ENCODE measurements at places on chromosomes 12 and 14.

DNA sequence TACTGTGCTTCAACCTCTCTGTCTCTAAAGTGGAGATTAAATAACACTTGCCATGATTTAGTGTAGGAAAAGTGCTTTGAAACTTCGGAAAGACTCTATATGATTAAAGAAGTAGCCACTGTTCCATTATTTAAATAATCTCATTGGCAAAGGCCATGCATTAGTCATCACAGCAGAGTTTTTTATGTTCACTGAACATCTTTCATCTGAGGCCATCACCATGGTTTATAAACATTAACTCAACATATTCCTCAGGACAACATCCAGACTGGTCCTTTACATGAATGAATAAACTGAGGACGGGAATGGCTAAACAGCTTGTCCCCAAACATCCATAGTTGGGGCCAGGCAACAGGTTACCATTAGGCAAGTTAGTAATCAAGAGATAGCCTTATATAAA lies 124.6 kb upstream of the FRMD6 start:
- no peak for DNase-seq

DNA sequence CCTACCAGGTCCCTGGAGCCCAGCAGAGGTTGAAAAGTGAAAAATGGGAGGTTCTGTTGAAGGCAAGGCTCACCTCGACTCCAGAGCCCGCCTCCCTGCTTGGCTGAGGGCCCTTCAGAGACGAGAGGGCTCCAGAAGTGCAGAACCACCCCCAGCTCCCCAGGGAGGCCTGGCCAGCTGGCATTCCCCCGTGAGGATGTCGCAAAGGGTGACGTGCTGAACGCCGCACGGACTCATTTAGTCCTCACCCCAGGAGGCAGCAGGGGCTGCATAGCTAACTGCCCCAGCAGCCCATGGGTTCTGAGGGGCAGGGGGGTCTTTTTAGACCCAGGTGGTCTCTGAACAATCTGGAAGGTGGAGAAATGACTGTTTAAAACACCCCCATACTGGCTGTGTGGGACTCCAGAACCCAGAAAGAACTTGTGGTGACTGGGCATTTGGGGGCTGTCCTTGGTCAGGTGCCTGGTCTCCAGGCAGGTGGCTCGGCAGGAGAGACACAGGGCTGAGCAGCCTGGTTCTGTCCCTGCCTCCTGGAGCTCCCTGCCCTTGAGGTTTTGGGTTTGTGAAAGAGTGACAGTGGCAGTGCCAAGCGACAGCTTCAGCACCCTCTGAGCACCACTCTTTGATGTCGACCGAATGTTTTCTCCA lies 32.0 kb downstream of the ANAPC7 start:
- no peak for DNase-seq

- no peak for DNase-seq
Observed at GRCh38 chr14:86084097-86084496, 554.2 kb downstream of the FLRT2 start.

GRCh38 chr12:62724947-62725451 lies 210.0 kb downstream of the PPM1H start:
- no peak for DNase-seq

DNA sequence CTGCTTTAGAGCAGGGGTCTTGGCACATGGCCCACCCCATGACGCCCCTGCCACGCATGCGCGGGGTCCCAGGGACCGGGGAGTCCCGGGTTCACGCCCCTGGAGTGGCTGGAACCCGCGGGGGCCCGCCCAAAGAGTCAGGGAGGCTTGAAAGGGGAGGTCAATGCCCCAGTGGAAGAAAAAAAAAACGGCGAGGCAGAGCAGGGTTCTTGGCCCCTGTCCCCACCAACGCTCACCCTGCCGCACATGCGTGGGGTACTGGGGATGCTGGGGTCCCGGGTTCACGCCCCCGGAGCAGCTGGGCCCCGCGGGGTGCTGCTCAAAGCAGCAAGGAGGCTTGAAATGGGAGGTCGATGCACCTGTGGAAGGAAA lies 319.1 kb downstream of the ALG10 start:
- no peak for DNase-seq

DNA sequence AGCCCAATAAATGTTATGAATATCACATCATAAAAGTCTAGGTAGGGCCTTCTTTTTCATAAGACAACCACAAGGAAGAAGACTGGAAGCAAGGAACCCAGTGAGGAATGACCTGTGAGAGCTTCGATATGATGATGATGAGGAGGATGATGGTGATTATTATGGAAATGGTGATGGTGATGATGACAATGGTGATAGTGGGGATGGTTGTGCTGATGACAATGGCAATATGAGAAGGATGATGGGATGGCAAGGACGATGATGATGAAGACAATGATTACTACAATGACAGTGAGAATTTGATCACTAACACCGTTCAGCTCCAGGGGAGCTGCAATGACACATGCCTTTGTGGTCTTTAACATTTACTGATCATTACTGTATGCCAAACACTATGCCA lies 7.7 kb upstream of the CKAP4 start:
- no peak for DNase-seq

DNA sequence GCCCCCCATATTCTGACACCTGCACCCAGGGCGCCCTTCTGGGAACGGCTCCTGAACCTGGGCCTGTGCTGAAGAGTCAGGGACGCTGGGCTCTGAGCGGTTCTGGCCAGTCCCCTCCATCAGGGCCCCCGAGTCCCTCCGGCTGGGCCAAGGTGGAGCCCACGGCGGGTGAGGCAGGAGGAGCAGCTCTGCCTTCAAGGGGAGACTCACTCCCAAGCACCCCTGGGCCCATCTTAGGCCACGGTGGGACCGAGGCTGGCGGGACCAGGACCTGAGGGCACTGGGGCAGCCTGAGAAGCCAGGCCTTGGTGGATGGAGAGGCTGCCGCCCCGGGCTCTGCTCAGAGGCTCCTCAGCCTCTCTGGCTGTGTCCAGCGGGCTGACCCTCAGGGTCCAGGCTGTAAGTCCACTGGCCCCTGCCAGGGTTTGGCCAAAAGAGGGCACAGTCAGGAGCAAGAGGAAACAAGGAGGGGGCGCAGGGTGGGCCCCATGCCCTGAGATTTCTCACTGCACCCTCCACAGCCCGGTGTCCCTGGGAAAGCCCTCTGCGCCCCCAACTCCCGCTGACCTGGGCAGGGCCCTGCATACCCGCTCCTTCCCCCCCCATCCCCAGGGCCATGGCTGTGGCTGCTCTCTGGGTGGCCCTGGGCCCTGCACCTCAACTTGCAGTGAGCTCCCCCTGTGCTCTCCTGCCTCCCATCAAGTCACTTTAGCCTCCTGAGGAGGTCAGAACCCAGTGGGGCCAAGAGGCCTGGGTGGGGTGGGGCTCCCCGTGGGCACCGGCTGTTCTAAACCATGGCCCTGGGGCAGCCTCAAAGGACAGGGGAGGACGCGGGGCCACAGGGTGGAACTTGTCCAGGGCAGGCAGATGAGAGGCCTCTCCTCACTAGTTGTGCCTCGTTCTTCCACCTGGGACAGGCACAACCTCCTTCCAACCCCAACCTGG lies 266.4 kb upstream of the SFSWAP start:
- DNase-seq: no peak

- no peak for DNase-seq
Observed at GRCh38 chr12:22228022-22228875, 106.3 kb downstream of the ST8SIA1 start.

DNA sequence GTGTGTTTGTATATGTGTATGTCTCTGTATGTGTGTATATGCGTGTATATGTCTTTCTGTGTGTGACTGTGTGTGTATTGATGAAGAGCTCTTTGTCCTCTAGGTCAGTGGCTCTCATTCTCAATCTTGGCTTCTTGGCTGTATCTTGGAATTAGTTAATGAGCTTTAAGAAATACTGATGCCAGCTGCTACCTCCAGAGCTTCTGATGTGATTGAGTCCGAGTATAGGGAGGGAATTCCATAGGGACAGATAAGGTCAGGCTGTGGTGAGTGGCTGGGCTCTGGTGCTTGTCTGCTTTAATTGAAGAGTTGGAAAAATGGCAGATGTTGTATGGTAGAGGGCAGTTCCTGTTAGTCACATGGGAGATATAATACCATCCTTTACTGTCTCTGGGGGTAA lies 140.1 kb downstream of the C12orf75 start:
- no peak for DNase-seq

GRCh38 chr14:100325231-100325632 lies 2.1 kb downstream of the SLC25A47 start:
- no peak for DNase-seq

DNA sequence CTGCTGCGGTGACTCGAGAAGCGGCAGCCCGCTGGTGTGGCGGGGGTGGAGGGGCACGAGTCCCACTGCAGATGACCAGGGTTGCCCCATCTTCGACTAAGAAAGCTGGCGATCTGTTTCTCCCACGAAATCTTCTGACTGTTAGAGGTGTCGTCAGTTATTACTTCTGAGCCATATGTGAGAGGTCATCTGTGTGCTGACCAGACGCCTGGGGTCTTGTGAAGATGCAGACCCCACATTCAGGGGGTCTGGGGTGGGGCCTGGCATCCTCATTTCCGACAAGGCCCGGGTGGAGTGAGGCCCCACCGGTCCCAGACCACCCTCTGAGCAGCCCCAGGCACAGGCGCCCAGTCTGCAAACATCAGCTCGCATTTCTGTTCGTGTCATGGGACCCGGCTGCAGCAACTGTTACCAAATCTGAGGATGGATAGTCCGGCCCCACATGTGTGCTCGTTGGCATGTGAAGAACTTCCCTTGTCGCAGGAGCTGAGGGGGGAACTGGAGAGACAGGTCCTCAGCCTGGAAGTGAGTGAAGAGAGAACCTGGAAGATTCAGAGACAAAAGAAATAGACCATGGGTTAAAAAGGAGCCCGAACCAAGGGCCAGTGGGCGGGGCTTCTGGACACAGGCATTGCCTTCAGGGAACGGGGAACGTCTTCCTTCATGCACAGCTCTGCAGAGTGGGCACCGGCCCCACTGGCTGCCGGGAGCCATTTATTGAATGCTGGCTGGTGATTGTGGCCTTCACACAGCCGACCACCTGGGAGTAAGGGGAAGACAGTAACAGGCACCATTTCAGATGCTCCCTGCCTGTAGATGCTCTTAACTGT lies 135.2 kb downstream of the ADGRD1 start:
- DNase-seq: no peak

DNA sequence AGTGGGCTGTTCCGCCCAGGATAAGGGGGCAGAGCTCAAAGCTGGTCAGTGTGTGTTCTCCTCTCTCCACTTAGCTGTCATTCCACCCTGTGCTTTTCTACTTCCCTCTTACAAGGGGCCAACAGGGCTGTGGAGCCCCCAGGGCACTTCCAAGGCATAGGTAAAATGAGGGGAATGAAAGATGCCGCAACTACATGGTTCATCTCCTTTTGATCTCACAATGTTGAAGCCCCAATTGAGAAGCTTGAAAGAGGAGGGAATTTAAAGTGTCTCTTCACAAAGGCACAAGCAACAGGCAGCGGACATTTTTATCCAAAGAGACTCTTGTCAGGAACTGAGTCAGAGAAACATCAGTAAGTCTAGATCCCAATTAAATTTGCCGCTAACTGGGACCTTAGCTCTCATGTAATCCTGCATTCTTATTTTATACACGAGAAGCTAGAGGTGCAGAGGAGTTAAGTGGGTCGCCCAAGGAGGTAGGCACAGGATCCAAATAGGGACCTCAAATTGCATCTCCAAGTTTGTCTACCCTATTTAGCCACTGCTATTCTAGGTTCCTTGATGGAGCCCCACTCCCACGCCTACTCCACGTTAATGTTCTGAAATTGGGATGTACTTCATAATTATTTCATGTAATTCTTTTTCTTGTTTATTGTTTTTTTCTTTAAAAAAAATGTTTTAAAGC lies 20.1 kb downstream of the TRIM9 start:
- DNase-seq: no peak

DNA sequence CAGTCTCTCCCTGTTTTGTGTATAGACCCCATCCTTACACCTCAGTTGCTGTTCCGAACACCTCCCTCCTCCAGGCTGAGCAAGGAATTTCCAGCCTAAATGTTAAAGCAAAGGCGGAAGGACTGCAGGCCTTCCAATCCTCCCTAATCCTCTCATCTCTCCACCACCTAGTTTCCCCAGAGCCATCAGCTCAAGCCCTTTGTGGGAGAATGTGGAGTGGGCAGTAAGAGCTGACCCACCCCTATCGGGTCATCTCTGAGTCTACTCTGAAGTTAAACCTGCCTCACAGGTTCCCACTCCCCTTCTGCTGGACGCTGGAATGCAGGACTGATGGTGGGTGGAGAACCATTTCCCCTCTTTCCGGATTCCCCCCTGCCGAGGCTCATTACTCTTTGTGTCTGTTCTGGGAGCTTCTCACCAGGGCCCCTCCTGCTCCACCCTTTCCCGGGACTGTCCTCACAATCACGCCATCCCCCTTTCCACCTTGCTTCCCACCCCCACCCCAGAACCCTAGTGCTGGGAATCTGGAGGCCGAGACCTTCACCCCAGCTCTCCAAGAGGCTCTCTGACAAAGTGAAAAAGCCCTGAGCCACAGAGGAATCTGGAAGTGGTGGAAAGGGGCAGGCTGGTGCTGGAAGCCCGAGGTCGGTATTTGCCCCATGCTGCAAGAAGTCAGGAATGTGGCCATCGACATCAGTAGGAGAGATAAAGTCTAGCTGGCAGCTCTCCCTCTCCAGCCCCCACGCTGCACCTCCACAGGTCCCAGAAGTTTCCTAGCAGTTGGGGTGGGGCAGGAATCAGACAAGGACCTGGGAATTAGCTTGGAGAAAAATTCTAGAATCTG lies 3.3 kb upstream of the KRT18 start:
- DNase-seq: no peak

DNA sequence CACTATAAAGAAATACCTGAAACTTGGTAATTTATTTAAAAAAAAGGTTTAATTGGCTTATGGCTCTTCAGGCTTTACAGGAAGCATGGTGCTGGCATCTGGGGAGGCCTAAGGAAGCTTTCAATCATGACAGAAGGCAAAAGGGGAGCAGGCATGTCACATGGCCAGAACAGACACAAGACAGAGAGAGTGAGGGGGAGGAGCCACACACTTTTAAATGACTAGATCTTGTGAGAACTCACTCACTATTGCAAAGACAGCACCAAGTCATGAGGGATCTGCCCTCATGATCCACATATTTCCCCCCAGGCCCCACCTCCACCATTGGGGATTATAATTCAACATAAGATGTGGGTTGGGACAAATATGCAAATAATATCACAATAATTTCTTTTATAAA lies 355.6 kb downstream of the DAD1 start:
- no peak for DNase-seq

All from KG1 (cell line).